ENCODE measurements at places on chromosomes 6 and 20.

GRCh38 chr6:52643158-52643557 is 27.8 kb upstream of the TMEM14A start:
- DNase-seq, result no peak

DNA sequence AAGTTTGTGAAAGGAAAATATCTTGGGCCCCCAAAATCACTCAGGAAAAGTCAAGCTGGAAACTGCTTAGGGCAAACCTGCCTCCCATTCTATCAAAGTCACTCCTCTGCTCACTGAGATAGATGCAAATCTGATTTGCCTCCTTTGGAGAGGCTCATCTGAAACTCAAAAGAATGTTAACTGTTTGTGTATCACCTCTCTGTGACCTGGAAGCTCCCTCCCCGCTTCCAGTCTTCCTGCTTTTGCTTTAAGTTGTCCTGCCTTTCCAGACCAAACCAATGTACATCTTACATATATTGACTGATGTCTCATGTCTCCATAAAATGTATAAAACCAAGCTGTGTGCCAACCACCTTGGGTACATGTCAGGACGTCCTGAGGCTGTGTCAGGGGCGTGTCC is 331.4 kb upstream of the QKI start:
- no peak for DNase-seq

GRCh38 chr20:16222859-16223411 is 350.3 kb downstream of the KIF16B start:
- DNase-seq, result no peak

- no peak for DNase-seq
These were observed 155.3 kb downstream of the DHX35 start for GRCh38 chr20:39117491-39117890.

GRCh38 chr6:56093776-56094175 is 153.6 kb downstream of the COL21A1 start:
- no peak for DNase-seq

DNA sequence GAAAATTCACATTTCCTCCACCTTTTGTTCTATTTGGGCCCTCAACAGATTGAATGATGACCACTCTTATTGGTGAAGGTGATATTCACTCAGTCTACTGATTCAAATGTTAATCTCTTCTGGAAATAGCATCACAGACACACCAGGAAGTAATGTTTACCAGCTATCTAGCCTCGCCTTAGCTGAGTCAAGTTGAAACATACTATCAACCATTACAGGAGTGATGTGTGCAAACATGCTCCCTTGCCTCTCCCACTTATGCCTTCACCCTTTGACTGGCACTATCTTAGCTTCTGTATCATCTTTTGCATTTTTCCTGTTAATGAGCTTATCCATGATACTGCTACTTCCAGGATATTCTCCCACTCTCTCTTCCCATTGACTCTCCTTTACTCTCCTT is 191.9 kb downstream of the CENPW start:
- no peak for DNase-seq

DNA sequence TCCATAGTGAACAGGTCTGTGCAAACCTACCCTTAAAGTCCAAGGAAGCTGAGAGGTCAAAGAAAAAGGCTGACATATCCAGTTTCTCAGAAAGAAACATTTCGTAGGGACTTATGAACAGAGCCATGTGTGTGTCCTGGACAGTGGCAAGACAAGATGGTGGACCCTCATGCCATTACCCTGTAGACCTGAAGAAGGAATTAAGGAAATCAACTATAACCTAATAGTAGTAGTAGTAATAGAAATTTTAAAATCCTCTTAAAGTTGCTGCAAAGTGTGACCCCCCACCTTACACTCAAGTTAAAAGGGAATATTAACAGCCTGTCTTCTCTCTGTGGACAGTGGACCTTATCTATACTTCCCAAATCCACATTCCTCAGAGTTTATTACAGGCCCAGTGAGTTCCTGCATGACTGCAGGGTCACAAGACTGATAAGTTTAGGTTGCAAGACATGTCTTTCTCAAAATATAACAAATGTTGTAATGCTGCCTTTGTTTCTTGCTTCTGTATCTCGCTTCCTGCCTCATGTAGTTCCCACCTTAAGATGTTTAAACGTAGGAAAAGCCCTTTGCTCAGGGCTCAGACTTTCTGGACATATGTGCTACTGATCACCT is 10.6 kb downstream of the IL22RA2 start:
- DNase-seq, result no peak

- DNase-seq, result no peak
These were observed 4.2 kb downstream of the BRD2 start for GRCh38 chr6:32972353-32973143.

- DNase-seq, result no peak
These were observed 19.4 kb upstream of the MRGBP start for GRCh38 chr20:62776692-62777527.

All from D721Med (cell line).